NCI-H1694 (cell line): ENCODE measurements at places on chromosomes 13 and 19.
A peak's percentile ranks its signal among the peaks of the same experiment; 100 is the strongest.

- no peak for DNase-seq
Observed at GRCh38 chr13:39417131-39417530, 185.9 kb downstream of the LHFPL6 start.

DNA sequence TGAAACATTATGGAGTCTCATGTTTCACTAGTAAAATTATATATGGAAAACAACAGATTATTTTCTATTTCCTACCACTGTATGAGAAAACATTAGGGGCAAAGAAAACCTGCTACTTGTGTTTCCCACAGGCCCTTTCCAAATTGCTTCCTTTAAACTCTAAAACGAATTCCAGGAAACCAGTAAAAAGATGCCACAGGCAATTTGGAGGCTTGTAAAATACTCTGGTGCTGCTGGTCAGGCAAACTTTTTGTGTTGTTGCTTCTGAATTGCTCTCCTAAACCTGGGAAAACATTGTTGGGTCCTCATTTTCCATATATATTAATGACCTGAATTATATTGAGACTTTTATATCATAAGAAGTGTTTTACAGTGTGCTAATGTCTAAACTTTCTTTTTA, 141.5 kb downstream of the TDRD3 start:
- DNase-seq = no peak

DNA sequence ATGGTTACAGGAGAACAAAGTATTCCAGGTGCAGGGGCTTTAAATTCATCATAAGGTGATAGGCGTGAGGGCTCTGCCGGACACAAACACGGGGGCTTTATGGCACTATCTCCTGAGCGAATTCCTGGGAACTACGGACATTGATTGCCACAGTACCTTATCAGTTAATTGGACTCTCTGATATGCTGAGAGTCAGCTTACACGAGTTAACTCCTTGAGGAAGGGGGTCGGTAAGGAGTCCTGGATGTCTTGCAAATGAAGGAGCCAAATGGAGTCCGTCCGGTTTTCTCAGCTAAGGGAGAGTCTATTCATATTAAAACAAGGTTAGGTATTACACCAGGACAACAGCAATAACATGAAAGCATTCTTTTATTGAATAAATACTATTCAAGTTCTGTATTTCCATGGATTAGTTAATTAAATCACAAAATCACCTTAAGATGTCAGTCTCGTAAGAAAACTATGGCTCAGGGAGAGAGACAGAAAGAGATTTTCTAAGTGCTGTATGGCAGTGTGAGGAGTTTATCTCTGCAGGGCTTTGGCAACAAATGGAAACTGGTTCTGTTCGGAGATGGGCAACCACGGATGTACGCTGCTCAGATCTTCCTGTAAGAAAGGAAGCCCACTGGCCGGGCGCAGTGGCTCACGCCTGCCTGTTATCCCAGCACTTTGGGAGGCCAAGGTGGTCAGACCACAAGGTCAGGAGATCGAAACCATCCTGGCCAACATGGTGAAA, 26.2 kb upstream of the HIF3A start:
- DNase-seq = no peak

DNA sequence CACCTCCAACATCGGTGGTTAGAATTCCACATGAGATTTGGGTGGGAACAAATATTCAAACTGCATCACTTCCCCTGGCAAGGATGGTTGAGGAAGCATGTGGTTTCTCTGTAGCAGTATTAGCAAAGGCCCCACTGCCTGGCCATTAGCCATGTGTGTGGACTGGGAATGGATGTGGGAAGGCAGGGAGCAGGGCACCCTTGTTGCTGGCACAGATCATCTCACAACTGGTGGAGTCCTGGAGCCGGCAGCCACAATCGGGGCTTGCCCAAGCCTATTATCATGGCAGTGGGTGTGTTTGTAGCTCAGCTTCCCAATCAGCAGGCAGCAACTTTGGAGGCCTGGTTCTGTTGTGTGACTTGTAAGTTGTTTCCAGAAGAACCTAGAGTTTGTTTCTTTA, 391.9 kb downstream of the DLEU7 start:
- no peak for DNase-seq

- no peak for DNase-seq
Observed at GRCh38 chr19:2150794-2151338, 500 bp downstream of the AP3D1 start.

DNA sequence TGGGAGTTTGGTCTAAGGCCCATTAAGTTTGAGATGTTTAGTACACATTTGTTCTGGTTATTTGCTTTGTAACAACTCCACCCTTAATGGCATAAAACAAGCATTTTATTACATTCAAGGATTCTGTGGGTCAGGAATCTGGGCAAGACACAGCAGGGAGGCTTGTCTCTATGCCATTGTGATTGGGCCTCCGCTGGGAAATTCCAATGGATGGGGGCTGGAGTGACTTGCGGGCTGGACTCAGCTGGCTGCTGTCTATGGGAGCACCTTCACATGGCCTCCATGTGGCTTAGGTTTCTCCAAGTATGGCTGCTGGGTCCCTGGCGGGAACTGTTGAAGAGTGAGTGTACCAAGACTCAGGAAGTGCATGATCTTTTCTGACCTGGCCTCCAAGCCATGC, 159.0 kb downstream of the PAN3 start:
- no peak for DNase-seq

GRCh38 chr13:102680842-102681740, 13.8 kb downstream of the METTL21C start:
- DNase-seq = peak; percentile 59

DNA sequence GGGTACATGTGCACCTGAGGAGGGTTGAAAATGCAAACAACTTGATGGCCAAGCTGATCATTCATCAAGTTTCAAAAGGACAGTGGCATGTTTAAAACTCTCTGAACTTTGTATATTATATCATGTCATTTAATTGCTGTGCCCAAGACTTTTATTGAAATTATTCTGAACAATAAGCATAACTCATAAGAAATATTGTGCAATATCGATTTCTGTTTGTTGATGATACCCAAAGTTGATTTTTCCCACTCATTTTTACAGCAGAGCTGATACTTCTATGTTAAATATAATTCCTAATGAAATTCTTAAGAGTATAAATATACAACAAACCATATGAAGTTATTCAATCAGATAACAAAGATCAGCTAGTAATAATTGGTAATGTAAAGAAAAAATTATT, 49.1 kb downstream of the PCDH17 start:
- no peak for DNase-seq
